ENCODE measurements at places on chromosomes 2 and 18.
A peak's percentile ranks its signal among the peaks of the same experiment; 100 is the strongest.

GRCh38 chr2:116716038-116716437, 1098.5 kb upstream of the DDX18 start:
- no peak for DNase-seq

- DNase-seq, result peak; percentile 58
Measured at GRCh38 chr18:63961435-63961980, 8.4 kb upstream of the SERPINB8 start.

- no peak for DNase-seq
Measured at GRCh38 chr2:44166096-44166495, 2.6 kb upstream of the PPM1B start.

DNA sequence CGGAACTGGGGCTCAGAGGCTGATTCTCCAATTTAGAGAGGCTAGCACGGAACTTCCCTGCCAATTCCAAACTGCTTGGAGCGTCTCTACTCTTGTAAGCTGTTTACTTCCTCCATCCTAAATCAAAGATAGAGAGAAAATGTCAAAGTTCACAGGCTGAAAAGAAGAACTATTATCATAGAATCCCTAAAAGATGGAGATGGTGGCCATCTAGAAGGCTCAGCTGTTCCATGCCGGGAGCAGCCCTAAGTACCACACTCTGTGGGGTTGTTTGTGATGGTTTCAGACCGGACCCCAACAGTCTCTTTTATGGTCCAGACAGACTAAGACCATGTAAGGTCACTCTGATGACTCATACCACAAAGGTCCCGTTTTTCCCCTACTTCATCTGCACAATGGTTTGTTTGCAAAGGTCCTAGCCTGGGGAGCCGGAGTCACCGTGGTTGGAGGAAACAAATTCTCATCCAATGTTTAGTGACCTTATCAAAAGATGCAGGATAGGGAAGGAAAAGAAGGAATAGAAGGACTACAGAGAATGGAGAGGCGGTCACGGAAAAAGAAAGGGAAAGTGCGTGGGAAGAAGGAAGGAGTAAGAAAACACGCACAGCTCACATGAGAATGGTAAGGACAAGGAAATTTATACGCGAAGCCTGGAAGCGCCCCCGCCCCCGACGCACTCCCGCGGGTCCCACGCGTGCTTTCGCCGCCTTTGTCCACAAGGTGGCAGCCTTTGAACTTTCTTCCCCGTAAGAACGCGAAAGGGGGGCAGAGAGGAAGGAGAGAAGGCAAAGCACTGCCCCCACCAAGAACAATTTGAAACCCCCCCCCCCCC, 453 bp upstream of the ANTXR1 start:
- peak; percentile 81 for DNase-seq

GRCh38 chr2:178043266-178043665, 29.3 kb downstream of the PDE11A start:
- no peak for DNase-seq

DNA sequence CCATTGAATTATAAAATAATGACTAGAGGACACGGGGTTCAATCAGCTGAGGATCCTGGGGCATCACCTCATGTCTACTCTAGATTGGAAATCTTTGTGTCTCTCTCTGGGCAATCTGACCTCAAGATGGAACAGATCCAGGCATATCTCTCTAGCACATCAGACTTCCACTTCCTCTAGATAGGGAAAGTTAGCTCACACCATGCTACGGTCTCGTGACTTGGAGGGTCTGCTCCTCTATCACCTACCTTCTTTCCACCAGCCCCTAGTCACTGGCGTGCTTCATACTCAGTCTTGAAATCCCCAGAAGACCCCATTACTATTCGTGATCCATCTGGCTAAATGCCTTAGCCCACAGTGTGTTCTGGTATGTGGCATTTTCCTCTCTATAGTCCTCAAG, 148.8 kb downstream of the ANKRD44 start:
- no peak for DNase-seq

GRCh38 chr2:165305391-165306096, 66.3 kb downstream of the SCN2A start:
- DNase-seq, result peak; percentile 8

DNA sequence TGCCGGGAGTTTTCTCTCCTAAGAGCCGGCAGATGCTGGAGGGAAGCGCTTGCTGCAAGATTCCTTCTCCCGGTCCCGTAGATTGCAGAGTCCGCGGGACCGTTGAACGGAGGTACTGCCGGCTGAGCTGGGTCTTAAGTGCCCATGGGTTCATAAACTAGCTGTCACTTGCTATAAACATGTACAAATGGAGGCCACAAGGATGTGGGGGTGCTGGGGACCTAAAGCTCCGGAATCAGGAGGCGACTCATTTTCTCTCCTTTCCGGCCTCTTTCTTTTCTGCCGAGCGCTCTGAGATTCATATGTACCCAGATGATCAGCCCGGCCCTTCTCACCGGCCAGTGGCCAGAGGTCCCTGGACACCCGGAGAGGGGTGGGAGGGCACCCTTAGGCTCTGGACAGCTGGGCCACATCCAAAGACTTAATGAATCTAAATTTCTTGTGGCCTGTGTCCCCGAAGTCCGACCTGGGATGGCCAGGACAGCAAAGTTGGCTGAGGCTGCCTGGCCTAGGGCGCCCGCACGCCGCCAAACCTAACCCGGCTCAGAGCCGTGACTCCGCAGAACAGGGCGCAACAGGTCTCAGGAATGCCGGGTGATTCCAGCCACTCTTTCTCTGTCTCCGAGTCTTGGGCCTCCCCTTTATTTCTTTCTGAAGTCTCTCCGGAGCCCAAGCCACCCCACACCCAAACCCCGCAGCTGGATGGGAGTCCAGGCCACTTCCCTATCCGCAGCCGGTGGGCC, 2.4 kb upstream of the PAX3 start:
- DNase-seq, result no peak

DNA sequence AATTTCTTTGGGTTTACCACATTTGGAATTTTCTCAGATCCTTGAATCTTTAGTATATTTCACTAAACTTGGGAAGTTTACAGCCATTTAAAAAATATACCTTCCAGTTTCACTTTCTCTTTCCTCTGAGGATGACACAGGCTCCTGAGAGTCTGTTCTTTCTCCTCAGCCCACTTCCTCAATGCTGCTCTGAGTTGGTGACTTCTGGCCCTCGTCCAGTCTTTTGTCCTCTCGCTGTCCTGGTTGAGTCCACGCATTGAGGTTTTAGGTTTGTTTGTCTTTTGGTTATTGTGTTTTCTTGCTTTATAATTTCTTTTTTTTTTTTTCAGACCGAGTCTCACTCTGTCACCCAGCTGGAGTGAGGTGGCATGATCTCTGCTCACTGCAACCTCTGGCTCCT, 40.7 kb upstream of the GALR1 start:
- peak; percentile 77 for DNase-seq

All from ELR (cell line).